ENCODE measurements at places on chromosomes 6 and 20.

- no peak for DNase-seq
Measured at GRCh38 chr20:60035-60918, 27.2 kb upstream of the DEFB125 start.

- no peak for DNase-seq
Measured at GRCh38 chr20:41432746-41433145, 66.1 kb upstream of the EMILIN3 start.

- no peak for DNase-seq
Measured at GRCh38 chr6:137738931-137739504, 128.0 kb upstream of the TNFAIP3 start.

GRCh38 chr6:49225471-49225870, 237.6 kb downstream of the MMUT start:
- DNase-seq: no peak

- no peak for DNase-seq
Measured at GRCh38 chr20:46196990-46197389, 78.9 kb downstream of the CD40 start.

DNA sequence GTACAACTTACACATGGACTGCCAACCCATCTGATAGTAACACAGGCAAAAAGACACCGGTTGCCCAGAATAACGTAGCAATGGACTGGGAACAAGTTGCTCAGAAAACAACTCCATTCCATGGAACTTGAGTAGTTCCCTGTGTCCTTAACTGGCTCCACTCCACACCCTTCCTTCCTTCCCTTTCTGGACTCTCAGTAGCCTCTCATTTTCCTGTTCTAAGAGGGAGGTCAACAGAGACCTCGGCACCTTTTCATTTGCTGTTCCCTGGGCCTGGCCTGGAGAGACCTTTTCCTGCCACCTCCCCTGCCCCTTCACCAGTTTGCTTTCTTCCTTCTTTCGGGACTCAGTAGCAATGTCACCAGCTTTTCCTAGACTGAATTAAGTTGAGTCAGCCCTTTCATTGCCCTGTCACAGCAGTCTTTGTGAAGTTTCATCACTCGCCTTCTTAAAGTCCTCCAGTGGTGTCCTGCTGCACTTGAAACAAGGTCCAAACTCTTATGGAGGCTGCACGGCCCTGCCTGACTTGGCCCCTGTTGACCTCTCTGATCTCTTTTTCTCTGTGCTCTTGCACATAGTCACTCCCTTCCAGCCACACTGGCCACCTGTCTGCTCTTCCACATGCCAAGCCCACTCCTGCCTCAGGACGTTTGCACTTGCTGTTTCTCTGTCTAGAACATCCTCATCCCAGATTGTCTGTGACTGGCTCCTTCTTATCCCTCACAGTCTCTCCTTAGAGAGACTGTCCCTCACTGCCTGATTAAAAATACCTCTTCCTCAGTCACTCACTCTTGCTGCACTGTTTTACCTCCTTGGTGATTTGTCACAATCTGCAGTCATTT, 90.8 kb downstream of the KCNB1 start:
- DNase-seq: no peak

DNA sequence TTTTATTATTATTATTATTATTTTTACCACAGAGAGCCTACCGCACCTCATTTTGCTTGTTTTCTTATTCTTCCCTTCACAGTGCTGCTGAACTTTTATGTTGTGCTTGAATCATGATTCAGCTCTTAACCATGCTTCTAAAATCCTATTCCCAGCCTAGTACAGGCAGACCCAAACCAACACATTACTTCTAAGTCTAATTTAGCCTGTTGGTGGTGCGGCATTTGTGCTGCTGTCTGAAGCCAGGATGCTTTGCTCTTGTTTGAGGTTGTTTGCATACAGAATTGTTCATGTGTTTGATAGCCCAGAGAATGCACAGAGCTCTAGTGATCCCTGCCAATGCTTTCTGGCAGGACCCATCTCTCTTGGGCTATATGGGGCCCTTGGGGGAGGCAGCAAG, 213.5 kb upstream of the KCNG1 start:
- no peak for DNase-seq

GRCh38 chr6:81614292-81614691, 138.2 kb downstream of the TENT5A start:
- DNase-seq: no peak

All from effector CD4-positive, alpha-beta T cell (primary cell).